H7 (cell line): ENCODE measurements at places on chromosomes 5 and 9. TPM values are rescaled to one million over a fixed set of nuclear protein-coding genes. Genes with fewer than 3 reads are reported as not detected.
A peak's percentile ranks its signal among the peaks of the same experiment; 100 is the strongest.

DNA sequence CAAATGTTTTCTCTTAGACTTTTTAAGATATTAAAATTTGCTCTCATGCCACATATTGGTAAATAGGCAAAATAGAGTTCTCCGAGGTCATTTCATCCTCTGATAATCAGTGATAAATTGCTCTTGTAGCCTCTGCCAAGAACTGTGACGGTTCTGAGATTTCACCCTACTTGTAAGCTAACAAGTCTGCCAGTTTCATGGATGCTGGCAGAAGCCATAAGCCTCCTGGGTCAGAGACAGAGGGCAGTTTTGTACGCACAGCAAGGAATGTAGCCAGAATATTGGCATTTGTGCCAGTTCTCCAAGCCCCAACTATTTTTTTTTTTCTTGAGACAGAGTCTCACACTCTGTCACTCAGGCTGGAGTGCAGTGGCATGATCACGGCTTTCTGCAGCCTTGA, 945.0 kb upstream of the WWC1 start:
- DNase-seq: no peak

DNA sequence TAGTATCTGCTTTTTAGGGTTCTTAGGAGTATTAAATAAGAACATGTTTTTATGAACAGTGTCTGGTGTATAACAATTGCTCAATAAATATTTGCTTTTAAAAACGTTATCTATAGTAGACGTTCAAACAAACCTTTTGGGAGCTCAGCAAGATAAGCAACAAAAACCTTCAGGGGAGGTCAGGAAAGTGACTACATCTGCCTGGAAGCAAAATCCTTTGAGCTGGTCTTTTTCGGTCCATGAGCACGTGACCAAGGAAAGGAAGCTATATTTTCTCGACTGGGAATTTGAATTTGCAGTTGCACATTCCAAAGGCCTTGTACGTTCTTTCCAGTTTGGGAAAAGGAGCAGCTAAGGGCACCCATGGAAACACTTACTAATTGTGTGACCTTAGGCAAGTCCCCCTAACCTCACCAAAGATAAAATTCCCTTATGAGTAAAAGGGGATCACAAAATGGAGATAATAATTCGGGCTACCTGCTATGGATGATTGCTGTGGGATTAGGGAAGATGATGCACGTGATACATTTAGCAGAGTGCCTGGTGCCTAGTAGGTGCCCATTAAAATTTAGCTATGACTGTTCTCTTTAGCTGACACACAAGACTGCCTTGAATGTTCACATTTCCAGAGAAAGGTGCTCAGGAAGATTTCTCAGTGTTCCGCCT, 45.4 kb downstream of the PTTG1 start:
- no peak for DNase-seq

DNA sequence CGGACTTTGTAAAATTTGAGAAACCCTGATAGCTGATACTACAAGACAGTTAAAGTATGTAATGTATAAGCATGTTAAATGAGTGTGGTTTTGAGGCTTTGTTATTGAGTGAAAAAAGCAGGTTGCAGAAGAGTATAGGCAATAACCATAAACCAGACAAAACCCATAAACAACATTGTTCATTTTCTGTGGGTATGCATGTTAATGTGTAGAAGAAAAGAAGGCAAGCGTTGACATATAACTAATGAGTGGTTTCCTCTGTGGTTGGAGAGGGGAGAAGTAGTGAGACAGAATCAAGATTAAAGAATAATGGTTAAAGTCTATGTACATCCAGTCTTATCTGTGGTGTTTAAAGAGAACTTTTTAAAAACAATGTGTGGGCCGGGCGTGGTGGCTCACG, 26.2 kb downstream of the RAD23B start:
- DNase-seq: no peak

GLRA1 gene
- total RNA-seq: not detected in 2 replicates

GRCh38 chr9:104861397-104861796, 66.6 kb downstream of the ABCA1 start:
- no peak for DNase-seq

PCDHGA2 gene
- total RNA-seq: not detected in 2 replicates

GRCh38 chr9:135500525-135501260, at the start of gene MRPS2:
Gene MRPS2 (plus strand): TSS chr9:135500682. CDS start chr9:135500711, 29 bp downstream.
- peak; percentile 99 for DNase-seq

GRCh38 chr5:72434781-72435437, 72.3 kb downstream of the ZNF366 start:
- DNase-seq: no peak

DNA sequence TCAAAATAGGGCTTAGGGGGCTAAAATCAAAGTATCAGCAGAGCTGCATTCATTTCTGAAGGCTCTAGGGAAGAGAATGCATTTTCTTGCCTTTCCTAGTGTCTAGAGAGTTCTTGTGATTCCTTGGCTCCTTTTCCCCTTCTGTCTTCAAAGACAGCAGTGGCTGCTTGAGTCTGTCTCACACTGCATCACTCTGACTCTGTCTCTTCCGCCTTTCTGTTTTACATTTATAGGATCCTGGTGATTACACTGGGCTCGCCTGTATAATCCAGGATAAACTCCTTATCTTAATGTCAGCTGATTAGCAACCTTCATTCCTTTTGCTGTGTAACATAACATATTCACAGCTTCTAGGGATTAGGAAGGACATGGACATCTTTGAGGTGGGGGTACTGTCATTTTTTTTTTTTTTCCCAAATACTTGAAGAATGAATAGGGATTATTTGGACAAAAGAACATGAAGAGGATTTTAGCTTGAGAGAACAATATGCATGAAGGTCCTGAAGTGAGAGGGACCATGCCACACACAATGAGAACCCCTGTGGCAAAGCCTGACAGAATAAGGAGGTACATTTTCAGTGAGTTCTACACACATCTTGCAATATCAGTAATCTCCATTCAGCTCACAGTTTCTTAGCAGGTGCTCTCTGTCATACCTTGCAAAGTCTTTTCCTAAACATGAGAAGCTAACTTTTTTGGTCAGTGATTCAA, 267.6 kb downstream of the FAM170A start:
- DNase-seq: no peak

TMC1 gene
- total RNA-seq: not detected in 2 replicates

GRCh38 chr5:146690880-146691355, 174.9 kb upstream of the GPR151 start:
- DNase-seq: no peak

GRCh38 chr5:5887833-5888232, 465.4 kb downstream of the ICE1 start:
- DNase-seq: no peak

PCDHGA7 gene
- not detected in 2 replicates for total RNA-seq

DNA sequence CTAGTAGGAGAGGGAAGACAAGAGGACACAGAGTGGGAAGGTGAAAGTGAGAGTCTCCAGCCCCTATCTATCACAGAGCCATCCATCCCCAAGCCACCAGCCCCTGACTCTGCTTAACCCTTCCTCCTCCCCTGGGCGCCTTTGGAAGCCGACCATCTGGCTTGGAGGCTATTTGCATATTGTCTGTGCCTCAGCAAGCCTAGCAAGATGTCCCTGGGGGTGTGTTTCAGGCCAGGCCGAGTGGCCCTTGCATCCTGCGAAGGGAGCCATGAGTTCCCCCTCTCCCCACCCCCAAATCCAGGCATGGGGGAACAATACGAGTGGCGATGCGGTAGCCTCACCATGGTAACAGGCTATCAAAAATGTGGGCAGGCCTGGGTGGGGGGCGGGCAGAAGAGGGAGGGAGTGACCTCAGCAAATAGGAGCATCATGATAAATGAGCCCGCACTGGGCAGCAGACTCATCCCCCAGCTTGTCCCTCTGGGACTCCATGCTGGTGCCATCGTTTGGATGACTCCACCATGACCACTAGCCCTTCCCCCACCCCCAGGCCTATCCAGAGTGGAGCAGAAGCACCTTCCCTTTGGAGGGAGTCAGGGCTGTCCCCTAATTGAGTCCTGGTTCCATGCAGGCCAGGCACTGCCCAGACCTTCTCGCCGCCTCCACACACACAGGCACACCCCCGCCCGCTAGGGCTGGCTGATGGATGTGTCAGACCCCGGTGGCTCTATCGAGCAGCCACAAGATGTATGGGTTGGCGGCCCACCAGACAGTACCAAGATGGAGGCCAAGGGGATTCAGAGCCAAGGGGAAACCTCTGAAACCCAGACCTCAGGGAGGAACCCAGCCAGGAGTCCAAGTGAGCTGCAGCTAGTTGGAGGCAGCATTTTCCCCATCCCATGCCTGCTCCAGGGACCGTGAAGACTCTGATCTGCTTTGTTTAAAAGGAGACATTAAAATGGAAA, 14.6 kb downstream of the URM1 start:
- peak; percentile 78 for DNase-seq

GRCh38 chr9:91898451-91899218, 51.4 kb downstream of the ROR2 start:
- DNase-seq: peak; percentile 66
